Effector CD4-positive, alpha-beta T cell (primary cell): ENCODE measurements at places on chromosomes 7 and 10.

DNA sequence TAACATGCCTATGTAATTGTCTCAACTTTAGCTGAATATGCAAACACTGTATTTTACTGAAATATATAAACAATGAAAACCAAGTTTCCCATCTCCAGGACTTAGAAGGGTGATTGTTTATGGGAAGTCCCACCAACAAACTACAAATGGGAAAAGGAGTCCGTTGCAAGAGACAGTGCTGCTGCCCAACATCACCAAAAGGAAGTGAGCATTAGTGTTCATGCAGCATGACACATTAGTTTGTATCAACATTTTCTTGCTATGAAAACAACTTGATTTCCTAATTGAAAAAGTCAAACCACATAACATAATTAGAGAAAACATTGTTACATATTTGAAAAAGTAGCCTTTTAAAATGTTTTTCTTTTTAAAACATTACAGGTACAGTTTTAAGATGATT is 138.5 kb downstream of the ZNF438 start:
- DNase-seq, result no peak

GRCh38 chr10:29202386-29202940 is 86.4 kb upstream of the LYZL1 start:
- DNase-seq, result no peak

DNA sequence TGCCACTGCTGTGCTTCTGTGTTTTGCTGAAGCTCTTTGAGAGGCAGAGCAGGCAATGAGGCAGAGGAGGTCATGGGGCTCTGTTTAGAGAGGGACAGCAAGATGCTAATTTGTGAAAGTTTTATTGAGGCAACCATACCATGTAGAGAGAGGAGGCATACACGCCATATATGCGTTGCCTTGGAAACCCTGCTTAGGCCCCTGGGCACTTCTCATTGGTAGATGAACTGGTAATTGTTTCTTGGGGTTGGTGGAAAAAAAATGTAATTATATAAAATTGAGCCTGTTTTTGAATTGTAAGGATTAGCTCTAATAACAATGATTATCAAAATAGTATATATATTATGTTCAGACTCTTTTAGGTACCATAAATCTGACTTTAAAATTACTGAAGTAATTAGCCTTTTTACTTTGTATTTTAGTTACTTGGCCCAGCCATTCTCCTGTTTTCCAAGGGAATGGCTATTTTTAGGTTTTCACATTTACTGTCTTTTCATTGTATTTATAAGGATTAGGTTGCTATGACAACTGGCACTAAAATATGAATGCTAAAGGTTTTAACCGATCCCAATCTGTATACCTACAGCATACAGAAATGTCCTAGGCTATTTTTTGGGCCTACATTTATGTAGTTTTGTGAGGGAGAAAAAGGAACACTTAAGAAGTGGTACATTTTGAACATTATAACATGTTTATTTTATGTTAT is 52.4 kb downstream of the BZW2 start:
- DNase-seq, result no peak

DNA sequence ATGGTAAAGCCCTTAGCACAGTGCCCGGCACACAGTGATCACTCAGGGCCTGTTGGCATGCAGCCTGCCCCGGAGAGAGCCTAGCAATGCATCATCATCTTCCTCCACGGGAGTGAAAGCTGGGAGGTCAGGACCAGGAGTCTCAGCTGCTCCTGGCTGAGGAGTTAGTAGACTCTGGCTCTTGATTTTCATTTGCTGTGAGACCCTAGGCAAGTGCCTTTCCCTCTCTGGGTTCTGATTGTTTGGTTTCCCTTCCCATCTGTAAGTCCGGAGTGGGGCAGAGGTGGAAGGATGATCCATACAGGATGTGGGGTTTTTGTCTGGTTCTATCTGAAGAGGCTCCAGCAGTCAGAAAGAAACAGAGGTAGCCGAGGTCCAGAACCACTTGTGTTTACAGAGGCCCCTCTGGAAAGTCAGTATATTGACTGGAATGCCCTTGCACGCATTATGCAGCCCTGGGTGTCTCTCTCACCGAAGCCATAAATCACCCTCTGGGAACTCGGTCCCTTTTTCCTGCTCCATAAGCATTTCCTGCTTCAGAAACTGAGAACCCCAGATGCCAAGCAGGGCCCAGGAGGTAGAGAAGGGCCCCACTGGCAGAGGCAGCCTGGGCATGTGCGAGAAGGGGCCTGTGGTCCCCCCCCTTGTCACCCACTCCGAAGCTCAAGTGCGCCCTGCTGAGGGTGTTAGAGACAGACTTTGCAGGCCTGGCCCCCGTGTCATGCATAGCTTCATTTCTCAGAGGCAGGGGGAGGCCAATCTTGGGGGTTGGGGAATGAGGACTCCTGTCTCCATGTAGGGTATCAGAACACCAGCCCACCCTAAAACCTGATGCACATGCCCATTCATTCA is 8.5 kb downstream of the UNC5B start:
- no peak for DNase-seq

GRCh38 chr7:148979827-148980226 is 48.5 kb downstream of the PDIA4 start:
- DNase-seq, result no peak

GRCh38 chr10:131949041-131949862 is 32.5 kb downstream of the BNIP3 start:
- no peak for DNase-seq

GRCh38 chr10:33793793-33794192 is 459.3 kb upstream of the NRP1 start:
- no peak for DNase-seq

- no peak for DNase-seq
These were observed 273.9 kb upstream of the NFE2L3 start for GRCh38 chr7:25877802-25878789.

- no peak for DNase-seq
These were observed 475.2 kb upstream of the CELF2 start for GRCh38 chr10:10542477-10542876.

- no peak for DNase-seq
These were observed 4.3 kb downstream of the DDC start for GRCh38 chr7:50560865-50561351.

GRCh38 chr10:61841338-61841875 is 60.1 kb upstream of the ARID5B start:
- DNase-seq, result no peak

DNA sequence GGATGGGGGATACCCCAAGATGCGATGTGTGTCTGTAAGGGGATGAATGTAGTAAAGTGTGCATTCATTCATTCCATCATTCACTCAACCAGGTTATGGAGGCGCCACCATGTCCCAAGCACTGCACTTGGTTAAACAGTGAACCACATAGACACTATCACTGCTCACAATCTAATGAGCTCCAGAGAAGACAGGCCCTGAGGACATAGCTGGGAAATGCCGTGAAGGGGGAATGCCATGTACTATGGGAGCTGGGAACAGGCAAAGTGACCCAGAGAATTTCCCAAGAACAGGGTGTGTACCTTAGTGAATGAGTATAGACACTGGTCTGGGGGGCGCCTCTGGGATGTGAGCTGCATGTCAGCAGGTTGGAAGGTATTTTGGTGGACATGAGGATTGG is 44.5 kb upstream of the LBX1 start:
- DNase-seq, result no peak
